ENCODE measurements at places on chromosomes 3 and 15.

- DNase-seq, result no peak
Observed at GRCh38 chr15:85137489-85138168, 156.0 kb downstream of the PDE8A start.

DNA sequence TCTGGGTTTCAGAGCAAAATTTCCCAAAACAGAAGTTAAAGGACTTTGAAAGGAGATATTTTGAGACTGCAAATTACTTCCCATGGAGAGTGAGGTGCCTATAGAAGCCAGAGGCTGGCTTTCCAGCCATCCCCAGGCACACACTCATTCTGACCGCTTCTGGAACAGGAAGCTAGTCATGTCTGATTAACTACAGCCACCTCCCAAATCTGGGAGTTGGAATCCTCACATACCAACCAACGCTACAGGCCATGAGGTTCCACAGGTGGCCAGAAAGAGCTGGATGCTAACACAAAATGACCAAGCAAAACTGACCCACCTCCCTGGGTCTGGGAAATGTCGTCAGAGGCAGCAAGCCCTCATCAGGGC is 87.2 kb downstream of the SNRK start:
- DNase-seq, result no peak

- DNase-seq, result no peak
Observed at GRCh38 chr15:70845602-70846360, 8.2 kb downstream of the LARP6 start.

- DNase-seq, result no peak
Observed at GRCh38 chr15:37059086-37059485, 41.3 kb downstream of the MEIS2 start.

DNA sequence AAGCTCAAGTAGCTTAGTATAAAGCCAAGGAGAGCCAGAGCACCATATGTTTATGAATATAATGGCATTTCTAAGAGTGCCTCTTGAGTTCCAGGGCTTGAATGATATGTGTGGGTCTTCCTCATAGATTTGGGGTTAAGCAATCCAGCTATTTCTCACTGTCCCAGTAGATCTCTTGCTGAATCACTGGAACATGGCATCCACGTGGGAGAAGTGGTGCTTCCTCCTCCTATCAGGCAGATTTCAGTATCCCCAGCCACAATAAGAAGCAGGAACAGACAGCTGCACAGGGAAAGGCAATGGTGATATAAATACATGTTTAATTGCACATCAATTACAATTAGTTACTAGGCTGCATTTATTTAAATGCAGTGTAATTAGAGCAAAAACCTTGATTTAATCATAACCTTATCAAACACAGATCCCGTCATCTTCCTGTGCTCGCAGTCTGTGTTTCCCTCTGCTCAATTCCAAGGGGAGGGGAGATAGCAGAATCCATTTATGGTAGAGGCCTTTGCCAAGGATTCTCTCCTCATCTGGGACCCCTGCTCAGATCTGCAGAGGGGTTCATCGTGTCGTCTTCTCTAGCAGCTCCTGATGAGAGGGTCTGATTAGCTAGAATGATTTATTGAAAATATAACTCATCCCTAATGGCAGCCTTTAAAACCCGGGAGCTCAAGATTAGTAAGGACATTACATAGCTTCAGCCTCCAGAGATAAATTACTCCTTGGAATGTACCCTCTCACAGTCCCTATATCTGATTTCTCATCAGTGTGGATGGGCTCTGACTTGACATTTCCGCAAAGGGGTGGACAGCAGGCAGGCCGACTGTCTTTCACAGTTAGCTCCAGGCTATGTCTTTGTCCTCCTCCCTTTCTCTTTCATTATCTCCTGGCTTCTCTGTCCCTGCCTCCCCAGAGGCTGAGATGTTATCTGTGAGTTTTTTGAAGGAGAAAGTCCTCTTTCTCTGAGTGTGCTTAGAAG is 775.9 kb downstream of the AGBL1 start:
- DNase-seq, result no peak

DNA sequence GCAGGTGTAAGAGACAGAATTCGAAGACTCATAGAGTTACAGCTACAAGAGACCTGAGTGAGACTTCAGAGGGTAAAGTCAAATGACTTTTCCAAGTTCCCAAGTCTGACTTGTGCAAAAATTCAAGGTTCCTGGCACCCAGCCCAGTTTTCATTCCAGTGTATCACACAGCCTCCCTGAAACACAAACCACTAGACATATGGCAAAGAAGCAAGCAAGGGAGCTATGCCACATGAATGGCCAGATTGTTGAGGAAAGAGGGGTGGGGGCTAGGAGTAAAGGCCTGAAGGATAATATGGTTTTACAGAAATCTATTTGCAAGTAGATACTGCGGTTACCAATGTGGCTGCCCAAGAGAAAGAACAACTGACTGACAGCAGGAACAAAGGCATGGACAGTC is 301.2 kb downstream of the MECOM start:
- DNase-seq, result no peak

DNA sequence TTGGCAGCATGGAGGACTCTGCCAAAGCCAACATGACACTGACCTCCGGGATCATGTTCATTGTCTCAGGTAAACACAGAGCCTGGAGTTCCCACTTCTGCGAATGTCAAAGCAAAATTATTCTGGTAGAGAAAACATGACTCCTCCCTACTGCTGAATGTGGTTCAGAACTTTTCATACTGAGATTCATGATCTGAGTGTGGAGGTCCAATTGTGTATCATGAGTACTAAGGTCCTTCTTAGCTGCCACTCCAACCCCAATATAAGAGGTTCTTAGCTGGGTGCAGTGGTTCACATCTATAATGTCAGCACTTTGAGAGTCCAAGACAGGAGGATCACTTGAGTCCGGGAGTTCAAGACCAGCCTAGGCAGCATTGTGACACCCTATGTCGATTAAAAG is 13.8 kb downstream of the CLDN18 start:
- no peak for DNase-seq

Data from CD4-positive, alpha-beta T cell treated with Interleukin-4 for 4 hours (primary cell).